ENCODE measurements at places on chromosomes 16 and 17. TPM values are rescaled to one million over a fixed set of nuclear protein-coding genes. Genes with fewer than 3 reads are reported as not detected.

Gene PROCA1
- 0.26 TPM for total RNA-seq

DNA sequence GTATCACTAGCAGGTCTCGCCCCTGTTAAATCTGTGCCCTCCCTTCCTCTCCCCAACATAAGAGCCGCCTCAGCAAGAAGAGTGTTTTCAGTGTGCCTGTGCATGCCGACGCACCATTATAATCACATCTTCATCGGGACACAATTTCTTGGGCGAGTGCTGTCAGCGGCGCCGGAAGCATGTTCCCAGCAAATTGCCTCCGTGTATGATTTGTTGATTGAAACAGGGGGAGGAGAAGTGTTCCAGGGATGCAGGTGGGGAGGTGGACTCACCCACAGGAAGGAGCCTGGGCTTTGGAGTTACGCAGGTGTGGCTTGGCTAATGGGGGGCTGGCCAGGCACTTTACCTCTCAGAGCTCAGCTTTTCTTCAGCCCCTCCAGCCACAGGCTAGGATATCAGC lies 53.6 kb downstream of the SPACA3 start:
- DNase-seq: no peak

- DNase-seq: no peak
Observed at GRCh38 chr16:1430214-1430758, 592 bp upstream of the PERCC1 start.

- DNase-seq: no peak
Observed at GRCh38 chr17:16158714-16159113, 56.6 kb downstream of the NCOR1 start.

- DNase-seq: no peak
Observed at GRCh38 chr16:50480206-50480605, 68.0 kb upstream of the NKD1 start.

DNA sequence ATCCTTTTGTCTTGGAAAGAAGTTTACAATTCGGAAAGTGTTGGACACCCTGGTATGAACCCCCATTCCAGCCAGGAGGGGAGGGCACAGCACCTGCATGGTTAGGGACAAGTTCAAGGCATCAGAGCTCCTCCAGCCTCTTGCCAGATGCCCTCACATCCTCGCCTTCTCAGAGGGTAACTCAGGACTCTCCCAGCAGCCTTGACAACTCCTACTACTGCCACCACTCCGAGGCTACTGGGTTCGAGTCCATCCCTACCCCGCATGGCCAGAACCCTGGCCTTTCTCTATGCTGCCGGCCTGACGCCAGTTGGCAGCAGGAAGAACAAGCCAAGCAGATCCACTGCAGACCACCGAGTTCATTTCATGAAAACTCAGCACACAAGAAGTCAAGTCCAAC lies 34.1 kb downstream of the AXIN2 start:
- no peak for DNase-seq

Gene SLC6A4
- 0.13 TPM for total RNA-seq

DNA sequence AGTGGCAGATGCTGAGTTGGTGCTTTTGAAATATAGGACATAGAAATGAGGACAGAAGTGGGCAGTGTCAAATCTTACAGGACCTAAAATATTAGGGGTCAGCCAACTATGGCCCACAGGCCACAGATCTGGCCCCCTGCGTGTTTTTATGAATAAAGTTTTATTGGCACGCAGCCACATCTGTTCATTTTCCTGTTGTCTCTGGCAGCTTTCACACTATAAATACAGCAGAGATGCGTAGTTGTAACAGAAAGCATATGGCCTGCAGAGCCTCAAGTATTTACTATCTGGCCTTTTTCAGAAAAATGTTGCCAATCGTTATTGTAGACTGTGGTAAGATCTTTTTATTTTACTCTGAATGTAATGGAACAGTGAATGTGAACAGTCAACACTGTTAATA lies 82.8 kb downstream of the ABCC6 start:
- no peak for DNase-seq

DNA sequence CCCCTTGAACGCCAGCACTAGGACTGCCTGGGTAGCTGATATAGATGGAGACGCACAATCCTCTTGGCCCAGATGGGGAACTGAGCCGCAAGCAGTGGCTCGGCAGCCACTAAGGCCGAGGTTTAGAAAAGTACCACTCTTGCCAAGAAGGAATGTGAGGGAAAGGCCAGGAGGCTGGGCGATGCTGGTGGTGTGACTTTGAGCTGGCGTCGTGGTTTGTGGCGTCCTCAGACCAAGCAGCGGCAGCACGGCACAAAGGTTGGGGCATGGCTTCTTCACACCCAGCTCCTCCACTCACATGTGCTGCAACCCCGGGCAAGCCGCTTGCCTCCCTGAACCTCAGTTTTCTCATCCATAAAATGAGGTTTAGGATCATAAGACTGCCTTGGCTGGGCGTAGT lies 15.6 kb downstream of the DCAKD start:
- DNase-seq: no peak

DNA sequence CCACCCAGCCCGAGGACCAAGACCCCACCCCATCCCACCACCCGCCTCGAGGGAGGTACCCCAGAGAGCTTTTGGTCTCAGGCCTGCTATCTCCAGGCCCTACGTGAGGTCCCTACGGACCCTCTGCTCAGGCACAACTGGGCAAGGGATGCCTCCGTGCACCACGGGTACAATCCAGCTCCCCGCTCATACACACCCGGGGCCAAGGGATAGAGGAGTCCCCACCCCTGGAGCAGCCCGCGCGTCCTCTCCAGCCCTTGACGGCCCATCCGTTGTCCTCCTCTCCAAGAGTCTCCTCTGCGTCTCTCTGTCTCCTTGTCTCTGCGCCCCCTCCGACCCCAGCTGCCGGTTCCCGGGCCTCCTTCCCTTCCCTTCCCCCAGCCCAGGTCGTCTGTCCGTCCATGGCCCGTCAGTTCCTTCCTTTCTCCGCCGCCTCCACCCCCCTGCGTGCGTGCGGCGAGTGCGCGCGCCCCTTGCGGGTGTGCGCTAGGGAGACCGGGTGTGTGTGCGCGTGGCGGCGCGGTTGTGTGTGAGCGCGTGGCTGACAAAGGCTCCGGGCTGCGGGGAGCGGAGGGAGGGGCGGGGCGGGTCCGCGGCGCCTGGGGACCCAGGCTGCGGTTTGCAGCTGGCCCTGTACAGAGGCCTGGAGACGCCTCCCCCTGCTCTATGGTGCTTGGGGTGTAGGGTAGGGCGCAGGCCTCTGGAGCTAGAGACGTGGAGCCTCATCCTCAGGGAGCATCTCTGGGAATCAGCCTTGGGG lies 930 bp downstream of the SPNS2 start:
- DNase-seq: no peak

Gene DOC2A
- total RNA-seq: not detected

Gene CACNB1
- 4.9 TPM for total RNA-seq

DNA sequence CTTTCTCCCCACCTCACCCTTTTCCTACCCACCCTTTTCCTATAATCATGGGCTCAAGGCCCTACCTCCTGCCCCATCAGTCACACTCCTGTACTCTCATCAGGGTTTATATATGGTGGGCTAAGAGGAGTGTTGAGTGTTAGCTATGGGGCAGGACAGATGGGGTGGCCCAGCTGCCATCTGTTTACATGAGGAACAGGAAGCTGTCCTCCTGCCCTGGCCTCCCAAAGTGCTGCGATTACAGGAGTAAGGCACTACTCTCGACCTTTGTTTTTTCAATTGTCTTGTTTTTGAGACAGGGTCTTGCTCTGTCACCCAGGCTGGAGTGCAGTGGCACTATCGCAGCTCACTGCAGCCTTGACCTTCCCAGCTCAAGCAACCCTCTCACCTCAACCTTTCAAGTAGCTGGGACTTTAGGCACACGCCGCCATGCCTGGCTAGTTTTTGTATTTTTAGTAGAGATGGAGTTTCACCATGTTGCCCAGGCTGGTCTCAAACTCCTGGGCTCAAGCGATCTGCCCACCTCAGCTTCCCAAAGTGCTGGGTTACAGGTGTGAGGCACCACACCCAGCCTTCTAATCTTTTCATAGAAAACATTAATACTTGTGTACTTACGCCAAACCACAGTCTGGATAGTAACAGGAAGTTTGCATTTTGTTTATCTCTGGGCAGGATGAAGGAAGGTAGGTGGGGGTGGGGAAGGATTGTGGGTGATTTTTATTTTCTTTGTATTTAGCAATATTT lies 1.6 kb downstream of the TRADD start:
- peak; percentile 59 for DNase-seq

DNA sequence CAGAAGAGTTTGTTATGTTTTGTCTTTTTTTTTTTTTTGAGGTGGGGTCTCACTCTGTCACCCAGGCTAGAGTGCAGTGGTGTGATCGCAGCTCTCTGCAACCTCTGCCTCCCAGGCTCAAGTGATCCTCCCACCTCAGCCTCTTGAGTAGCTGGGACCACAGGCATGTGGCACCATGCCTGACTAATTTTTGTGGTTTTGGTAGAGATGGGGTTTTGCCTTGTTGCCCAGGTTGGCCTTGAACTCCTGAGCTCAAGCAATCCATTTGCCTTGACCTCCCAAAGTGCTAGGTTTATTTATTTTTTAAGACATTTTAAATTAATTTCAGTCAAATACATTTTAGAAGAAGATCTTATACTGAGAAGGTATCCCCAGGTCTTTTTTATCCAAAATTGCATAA lies 366.7 kb downstream of the KCNJ2 start:
- DNase-seq: no peak

DNA sequence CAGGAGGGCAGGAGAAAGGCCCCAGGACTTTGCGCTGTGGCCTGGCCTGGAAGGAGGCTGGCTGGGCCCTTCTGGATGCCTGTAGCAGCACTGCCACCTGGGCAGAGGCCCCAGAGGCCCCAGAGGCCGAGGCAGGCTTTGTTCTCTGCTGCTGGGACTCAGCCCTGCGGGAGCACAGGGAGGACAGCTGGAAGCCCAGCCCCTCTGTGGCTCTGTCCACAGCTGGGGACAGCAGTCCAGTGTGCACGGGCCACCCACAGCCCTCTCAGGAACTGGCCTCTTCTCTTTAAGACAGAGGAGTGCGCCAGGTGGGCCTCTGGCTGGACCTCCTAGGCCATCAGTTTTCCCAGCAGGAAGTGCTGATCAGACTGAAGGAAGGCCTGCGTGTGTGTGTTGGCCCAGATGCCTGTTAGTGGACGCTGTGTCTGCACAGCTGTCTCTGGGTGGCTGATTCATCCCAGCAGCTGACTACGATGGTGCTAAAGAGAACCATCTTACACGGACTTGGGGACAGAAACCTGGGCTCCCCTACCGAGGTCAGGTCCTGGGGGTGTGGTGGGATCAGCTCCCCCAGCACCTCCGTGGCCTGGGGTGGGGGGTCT lies 26.9 kb upstream of the ZNF750 start:
- DNase-seq: peak; percentile 38

- peak; percentile 33 for DNase-seq
Observed at GRCh38 chr17:81651692-81652091, 4.7 kb downstream of the PDE6G start.

Gene CLDN9
- total RNA-seq: under 0.01 TPM

GRCh38 chr17:36501351-36501750 lies 14.9 kb downstream of the ZNHIT3 start:
- DNase-seq: no peak

Gene SEC14L1
- total RNA-seq: 25.3 TPM

Gene SCNN1G
- 0.38 TPM for total RNA-seq

DNA sequence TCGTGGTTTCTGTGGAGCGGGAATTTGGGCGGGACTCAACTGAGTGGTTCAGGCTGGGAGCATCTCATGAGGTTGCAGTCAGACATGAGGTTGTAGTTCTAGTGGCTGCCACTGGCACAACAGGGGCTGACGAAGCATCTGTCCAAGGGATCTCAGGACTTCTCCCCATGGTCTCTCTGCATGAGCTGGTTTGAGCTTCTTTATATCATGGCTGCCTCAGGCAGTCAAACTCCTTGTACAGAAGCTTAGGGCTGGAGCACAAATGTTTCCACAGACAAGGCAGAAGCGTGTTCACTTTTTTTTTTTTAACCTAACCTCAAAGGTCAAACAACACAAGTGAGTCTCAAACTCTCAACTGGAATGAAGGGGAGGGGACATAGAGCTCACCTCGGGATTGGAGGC lies 243.3 kb downstream of the MSI2 start:
- no peak for DNase-seq

- DNase-seq: no peak
Observed at GRCh38 chr16:51439271-51439670, 288.2 kb upstream of the SALL1 start.

Gene TBL3
- 38.5 TPM for total RNA-seq

Gene ASPHD1
- total RNA-seq: 2.4 TPM

- DNase-seq: peak; percentile 23
Observed at GRCh38 chr17:74354123-74354522, 7.5 kb downstream of the BTBD17 start.

Gene KRT23
- 12.9 TPM for total RNA-seq

All from bronchial epithelial cell (primary cell).